Hepatic stellate cell (primary cell): ENCODE measurements at places on chromosomes 2 and 18.

DNA sequence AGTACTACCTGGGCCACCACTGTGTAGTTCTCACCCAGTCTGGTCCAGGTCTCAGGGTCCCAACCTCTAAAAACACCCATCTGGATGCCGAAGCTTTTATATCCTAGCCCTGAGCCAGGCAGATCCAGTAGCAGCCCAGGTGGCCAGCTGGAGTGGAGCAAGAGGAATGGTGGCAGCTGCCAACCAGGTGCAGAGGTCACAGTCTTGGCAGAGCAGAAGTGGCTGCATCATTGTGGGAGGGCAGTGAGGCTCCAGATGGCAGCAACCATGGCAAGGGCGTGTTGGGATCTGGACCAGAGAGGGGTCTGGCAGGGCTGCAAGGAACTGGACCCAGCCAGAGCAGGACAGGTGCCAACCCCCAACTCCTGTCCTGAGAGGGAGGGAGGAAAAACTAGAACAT is 72.2 kb upstream of the AGAP1 start:
- DNase-seq = no peak

GRCh38 chr2:145303536-145303935 is 783.6 kb upstream of the ZEB2 start:
- DNase-seq = no peak

- no peak for DNase-seq
Observed at GRCh38 chr18:61154866-61155265, 178.4 kb upstream of the CDH20 start.

GRCh38 chr2:50084086-50084843 is 930.0 kb upstream of the FSHR start:
- no peak for DNase-seq

- DNase-seq = no peak
Observed at GRCh38 chr18:24786027-24786426, 325.6 kb downstream of the HRH4 start.

- no peak for DNase-seq
Observed at GRCh38 chr2:225274751-225275150, 124.8 kb upstream of the NYAP2 start.

- no peak for DNase-seq
Observed at GRCh38 chr2:217989221-217989948, 13.4 kb downstream of the TNS1 start.

GRCh38 chr2:178251151-178251955 is 57.0 kb downstream of the OSBPL6 start:
- no peak for DNase-seq

DNA sequence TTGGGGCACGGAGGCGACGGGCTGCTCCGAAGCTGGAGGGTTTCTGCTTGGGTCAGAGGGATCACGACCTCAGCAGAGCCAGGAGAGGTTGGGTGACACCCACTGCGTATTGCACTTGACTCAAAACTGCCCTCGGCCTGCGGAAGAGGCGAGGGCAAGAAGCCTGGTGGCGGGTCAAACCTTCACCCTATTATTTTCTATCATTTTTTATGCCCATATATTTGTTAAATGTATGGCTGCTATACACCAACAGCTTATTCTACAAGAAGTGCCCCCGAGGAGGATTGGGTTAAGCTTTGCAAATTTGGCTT is 12.6 kb upstream of the SATB2 start:
- no peak for DNase-seq

DNA sequence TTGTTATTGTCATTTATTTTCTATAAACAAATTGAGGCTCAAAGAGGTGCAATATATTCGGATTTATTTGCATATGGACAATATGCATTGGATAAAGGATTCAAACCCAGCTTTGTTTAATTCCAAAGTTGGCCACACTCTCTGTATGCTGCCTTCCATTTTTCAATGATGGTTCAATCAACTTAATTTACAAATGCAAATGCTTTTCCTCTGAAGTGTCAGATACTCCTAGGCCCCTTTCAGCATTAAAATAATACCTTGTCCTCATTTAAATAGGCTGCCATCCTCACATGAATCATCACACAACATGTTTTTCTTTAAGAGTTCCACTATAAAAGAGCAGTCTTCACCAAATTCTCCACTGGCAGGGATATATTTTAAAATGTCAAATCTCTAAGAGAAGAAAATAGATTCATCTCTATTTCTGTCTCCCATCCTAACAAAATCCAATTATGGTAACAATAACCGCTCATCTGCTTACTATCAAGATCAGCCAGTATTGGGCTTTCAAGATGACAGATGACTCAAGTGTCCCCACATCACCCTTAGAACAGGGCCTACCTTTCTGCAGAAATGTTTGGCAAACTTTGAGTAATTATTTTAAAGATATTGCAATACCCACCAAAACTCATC is 114.8 kb downstream of the SCG2 start:
- DNase-seq = no peak

DNA sequence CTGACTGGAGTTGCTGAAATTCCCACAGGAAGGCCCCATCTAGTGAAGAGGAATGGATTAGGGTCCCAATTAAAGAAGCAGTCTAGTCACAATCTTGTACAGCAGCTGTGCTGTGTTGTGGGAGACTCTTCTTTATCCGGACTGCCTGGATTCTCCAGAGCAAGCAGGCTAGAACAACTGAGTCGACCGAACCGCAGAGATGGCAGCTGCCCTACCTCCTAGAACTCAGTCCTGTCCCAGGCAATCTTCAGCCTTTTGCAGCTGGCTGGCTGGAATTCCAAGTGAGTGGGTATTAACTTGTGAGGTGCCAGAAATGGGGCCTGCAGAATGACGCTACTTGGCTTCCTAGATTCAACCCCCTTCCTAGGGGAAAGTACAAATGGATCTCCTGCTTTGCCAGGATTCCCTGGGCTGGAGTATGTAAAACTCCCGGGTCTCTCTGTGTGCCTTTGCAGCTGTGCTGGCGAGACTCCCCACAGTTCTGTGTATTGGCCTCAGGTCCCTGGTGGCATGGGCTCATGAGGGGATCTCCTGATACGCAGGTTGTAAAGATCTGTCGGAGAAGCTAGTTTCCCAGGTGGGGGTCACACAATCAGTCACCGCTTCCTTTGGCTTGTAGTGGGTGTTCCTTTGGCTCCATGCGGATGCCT is 1952.6 kb upstream of the LRRTM1 start:
- DNase-seq = no peak

- no peak for DNase-seq
Observed at GRCh38 chr2:190190507-190191162, 128.1 kb upstream of the MSTN start.
